ENCODE measurements at places on chromosomes 13 and 19.

GRCh38 chr13:58126496-58126895 is 495.0 kb downstream of the PCDH17 start:
- no peak for DNase-seq

- DNase-seq = no peak
These were observed 2526.0 kb downstream of the PCDH9 start for GRCh38 chr13:64704121-64704649.

GRCh38 chr19:35033067-35034004 is 3.1 kb downstream of the SCN1B start:
- DNase-seq = no peak

DNA sequence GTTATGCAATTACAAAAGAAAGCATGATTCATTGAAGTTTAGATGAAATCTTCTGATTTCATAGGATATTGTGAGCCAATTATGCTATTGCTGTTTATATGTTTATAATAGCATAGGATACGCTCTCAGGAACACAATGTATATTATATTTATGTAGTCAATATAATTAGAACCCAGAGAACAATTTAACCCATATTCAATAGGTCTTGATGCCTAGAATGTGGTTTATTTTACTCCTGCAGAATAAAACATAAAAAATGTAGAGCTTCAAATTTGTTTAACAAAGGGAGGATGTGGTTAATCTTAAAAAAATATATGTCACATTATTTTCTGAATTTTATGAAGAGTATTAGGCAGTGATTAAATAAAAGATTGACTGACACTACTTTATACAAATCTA is 380.8 kb upstream of the SPRY2 start:
- no peak for DNase-seq

DNA sequence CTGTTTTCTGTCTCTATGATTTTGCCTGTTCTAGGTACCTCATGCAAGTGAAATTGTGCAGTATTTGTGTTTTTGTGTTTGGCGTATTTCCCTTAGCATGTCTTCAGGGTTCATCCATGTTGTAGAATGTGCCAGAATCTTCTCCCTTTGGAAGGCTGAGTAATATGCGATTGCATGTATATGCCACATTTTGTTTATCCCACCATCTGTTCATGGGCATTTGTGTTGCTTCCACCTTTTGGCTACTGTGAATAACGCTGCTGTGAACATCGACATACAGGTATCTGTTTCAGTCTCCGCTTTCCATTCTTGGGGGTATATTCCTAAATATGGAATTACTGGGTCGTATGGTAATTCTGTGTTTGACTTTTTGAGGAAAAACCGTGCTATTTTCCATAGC is 190.0 kb downstream of the ATP8A2 start:
- no peak for DNase-seq

All from hematopoietic multipotent progenitor cell treated with erythropoietin and hydrocortisone succinate and interleukin-3 and kit ligand, for 8 days (in vitro differentiated cells).